ENCODE measurements at places on chromosomes 5 and 9.
A peak's percentile ranks its signal among the peaks of the same experiment; 100 is the strongest.

GRCh38 chr9:35656831-35657545 lies 831 bp downstream of the RMRP start:
- no peak for DNase-seq

DNA sequence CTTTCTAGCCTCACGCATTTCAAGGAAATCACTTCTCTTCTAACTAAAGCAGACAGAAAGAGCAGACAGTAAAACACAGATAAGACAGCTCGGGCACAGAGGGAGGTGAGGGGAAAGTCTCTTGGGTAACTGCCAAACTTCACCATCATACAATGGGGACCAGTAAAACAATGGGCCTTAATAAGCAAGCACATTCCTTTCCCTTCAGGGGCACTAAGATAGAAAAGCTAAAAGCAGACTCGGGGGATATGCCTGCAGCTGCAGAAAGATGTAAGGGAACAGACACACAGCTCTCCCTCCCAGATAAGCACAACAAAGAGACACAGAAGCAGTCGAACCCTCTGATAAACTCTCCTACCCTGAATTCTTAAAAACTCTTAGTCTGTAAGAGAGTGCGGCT lies 15.6 kb upstream of the CKS2 start:
- DNase-seq: no peak

- DNase-seq: no peak
Measured at GRCh38 chr9:17614903-17615302, 36.0 kb downstream of the SH3GL2 start.

- DNase-seq: no peak
Measured at GRCh38 chr9:101562966-101563365, 29.3 kb downstream of the RNF20 start.

- no peak for DNase-seq
Measured at GRCh38 chr9:109149089-109149488, 18.0 kb downstream of the FRRS1L start.

DNA sequence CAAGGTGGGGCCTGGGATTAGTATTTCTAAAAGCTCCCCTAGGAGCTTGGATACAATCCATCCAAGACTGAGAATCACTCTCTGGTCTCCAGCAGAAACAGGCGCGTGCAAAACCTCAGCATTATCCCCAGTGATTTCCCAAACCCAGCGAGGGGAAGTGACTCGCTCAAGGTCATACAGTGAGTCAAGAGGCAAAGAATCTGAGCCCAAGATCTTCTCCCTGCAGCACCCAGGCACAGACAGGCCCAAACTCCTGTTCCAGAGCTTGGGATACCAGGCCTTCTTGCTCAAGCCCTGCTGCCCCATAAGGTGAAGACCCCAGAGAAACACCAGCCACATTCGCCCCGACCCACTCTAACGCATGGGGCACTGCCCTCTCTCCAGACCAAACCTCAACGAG lies 33.2 kb downstream of the SHB start:
- DNase-seq: no peak

- no peak for DNase-seq
Measured at GRCh38 chr5:20241351-20241750, 253.4 kb upstream of the CDH18 start.

DNA sequence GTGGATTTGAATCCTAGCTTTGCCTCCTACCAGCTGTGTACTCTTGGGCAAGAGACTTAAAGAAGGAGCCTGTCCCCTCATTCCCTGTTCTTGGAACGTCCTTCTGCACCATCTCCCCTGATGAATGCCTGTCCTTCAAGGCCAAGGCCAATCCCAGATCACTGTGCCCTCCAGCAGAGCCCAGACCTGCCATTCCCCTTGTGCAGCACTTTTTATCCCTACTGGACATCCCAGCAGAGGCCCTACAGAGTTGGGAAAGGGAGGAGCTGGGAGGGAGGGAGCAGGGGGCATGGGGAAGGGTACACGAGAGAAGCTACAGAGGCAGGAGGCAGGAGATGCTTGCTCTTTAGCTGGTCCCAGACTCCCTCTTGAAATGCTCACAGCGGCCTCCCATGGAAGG lies 223.9 kb downstream of the PBX3 start:
- DNase-seq: no peak

GRCh38 chr5:63401436-63402046 lies 560.7 kb downstream of the HTR1A start:
- DNase-seq: peak; percentile 68

DNA sequence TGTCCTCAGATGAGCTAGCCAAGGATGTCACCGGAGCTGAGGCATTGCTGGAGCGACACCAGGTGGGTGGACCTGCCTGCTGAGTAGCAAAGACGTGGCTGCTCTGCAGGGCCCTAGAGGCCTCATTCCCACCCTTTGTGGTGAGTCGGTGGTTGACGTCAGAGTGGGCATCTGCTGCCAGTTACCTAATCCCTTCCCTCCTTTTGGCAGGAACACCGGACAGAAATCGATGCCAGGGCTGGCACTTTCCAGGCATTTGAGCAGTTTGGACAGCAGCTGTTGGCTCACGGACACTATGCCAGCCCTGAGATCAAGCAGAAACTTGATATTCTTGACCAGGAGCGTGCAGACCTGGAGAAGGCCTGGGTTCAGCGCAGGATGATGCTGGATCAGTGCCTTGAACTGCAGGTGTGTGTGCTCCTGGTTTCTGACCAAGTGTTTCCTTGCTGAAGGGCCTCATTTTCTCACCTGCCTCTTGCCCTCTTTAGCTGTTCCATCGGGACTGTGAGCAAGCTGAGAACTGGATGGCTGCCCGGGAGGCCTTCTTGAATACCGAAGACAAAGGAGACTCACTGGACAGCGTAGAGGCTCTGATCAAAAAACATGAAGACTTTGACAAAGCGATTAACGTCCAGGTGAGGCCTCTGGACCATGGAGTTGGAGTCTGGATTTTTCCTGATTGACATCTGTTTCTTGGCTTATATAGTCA lies 48.9 kb downstream of the DYNC2I2 start:
- no peak for DNase-seq

DNA sequence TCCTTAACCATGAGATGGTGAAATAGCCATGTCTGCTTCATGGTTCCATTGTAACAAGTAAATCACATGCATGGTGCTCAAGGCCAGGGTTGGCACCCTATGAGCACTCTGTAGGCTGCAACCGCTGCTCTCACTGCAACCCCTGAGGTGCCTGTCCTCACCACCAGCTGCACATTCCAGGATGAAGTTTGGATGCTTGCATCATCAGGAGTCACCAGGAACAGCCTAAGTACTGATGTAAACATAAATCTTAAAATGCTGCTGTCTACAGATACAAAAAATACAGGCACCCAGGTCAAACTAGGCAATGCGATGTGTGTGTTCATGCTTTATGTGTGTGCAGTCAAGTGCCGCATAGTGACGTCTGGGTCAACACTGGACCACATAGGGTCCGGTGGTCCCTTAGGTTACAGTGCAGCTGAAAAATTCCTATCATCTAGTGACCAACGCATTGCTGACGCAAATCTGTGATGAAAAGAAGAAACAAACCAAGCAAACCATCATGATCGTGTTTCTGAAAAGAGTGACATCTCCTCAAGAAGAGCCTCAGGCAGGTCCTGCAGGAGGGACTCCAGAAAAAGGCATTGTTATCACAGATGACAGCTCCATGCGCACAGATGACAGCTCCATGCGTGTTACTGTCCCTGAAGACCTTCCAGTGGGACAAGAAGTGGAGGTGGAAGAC lies 234.8 kb downstream of the AUH start:
- DNase-seq: no peak

DNA sequence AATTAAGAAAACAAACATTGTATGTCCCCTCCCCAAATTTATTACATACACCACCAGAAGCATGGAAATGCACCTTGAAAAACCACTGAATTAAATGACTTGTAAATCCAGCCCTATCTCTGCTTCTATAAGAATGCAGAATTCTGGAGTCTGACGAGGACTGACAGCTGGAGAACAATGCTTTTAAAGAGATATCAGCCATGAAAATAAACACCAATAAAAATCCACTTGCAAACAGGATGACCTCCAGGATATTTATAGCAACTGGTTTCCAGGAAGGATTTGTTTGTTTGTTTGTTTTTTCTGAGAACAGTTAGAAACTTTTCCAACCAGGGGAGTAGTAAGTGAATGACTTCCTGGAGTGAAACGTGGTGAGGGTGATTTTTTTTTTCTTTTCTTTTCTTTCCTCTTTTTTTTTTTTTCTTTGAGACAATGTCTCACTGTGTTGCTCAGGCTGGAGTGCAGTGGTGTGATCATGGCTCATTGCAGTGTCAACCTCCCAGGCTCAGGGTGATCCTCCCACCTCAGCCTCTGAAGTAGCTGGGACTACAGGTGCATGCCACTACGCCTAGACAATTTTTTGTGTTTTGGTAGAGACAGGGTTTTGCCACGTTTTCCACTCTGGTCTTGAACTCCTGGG lies 38.7 kb upstream of the SLC36A1 start:
- no peak for DNase-seq

DNA sequence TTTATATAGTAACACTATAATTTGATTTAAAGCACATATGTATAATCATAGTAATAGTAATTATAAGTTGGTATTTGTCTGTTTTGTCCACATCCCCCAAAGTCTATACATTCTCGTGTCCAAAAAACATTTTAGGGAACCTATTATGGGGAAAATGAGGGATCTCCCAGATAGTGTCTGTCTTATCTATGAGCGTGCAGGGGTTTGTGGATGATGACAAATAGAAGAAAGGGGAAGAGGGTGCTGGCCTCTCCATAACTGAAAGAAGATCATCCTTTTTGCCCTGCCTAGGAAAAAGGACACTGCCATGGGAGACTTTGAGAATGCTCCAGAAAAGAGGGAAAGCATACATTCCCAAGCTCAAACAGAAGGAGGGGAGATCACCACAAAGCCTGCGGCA lies 45.3 kb downstream of the C5orf22 start:
- DNase-seq: no peak

DNA sequence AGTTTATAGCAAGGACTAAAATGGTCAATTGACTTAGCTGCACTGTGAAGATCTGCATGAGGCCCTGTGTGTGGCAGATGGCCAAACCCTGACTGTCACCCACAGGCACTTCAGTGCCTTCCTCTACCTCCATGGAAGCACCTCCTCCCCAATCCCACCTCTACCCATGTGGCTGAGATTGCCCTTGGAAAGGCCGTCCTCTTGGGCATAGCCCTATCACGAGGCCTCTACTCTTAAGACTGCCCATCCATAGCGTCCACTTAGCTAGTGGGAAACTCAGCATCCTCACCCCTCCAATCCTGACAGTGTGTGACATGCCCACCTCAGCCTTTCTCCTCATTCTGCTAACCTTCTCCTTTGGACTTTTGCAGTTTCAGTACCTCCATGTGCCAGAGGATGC lies 510.2 kb downstream of the BNC2 start:
- no peak for DNase-seq

DNA sequence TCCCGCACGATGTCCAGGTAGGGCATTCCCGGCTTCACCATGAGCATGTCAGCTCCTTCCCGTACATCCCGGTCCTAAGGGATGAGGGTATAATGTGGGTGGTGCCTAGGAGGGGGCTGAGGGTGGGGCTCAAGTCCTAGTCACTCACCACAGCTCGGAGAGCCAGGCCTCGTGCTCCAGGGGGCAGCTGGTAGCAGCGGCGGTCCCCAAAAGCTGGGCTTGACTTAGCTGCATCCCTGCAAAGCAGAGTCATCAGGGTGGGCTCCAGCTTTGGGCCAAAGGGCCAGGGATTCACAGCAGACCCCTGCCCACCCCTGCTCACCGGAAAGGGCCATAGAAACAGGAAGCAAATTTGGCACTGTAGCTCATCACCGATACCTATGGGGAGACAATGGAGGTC lies 11.6 kb downstream of the ALAD start:
- no peak for DNase-seq

- DNase-seq: no peak
Measured at GRCh38 chr5:124634228-124634739, 112.2 kb downstream of the ZNF608 start.

DNA sequence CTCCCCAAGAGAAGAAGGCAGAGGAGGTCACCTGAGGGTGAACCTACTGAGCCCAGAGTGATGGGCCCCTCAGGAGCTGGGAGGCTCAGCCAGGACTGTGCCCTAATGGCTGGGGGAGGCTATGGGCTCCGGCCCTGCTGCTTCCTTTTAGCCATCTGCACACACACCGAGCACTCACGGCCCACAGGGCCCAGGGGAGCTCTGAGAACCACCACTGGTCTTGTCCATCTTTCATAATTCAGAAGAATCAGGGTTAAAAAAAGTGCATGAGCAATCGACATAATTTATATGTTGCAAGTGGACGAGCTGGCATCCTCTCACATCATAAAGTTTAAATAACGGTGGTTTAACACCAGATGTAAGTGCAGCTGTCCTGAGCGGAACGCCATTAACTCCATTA lies 162.1 kb downstream of the FSTL4 start:
- DNase-seq: no peak

GRCh38 chr5:136211282-136212040 lies 18.5 kb upstream of the SMIM32 start:
- DNase-seq: no peak

- no peak for DNase-seq
Measured at GRCh38 chr9:110255034-110255462, 1.3 kb downstream of the TXN start.

DNA sequence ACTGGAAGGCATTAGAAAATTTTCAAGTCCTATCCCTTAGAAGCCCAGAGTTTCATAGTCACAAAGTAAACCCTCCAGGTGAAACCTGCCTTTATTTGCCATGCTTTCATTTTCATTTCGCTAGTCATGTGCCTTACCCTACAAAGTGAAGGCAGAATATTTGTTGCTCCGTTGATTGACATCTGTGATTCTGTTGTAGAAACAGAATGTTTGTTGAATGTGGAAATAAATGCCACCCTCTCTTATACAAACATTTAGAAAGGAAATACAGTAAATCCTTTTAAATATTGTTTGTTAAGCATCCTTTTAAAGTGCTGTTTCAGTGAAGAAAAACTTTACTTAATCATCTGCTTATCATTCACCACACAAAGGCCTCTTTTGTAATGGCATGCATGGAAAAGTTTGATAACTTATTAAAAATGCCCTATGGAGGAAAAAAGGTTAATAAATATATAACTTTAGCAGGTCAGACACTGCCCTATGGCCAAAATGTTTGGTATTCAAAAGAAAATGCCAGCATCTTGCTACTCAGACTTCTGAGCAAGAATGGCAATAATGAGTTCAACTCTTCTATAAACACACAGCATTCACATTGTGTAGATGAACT lies 34.3 kb upstream of the CAST start:
- no peak for DNase-seq

DNA sequence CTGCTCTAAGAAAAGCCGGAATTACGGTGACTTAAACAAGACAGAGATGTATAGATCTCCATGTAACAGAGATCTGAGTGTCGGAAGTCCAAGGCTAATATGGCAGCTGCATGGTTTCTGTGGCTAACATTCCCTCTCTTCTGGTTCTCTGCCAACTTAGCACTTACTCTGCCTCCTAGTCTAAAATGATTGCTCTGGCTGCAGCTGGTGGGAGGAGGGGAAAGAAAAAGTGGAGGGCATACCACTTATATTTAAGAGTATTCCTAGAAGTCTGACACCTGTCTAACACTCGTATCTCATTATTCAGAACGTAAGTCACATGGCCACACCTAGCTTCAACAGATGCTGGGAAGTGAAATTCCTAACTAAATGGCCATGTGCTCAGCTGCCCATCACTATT lies 551.5 kb upstream of the TLE4 start:
- no peak for DNase-seq

GRCh38 chr9:36980148-36980974 lies 53.7 kb downstream of the PAX5 start:
- no peak for DNase-seq

GRCh38 chr9:20200581-20200980 lies 411.7 kb upstream of the SLC24A2 start:
- no peak for DNase-seq

- no peak for DNase-seq
Measured at GRCh38 chr5:124140060-124140459, 606.4 kb downstream of the ZNF608 start.

Data from neuronal stem cell (in vitro differentiated cells).